SW480 (cell line): ENCODE measurements at places on chromosomes 1 and 21.

- DNase-seq, result no peak
These were observed 1.6 kb downstream of the SLC25A34 start for GRCh38 chr1:15737324-15738319.

DNA sequence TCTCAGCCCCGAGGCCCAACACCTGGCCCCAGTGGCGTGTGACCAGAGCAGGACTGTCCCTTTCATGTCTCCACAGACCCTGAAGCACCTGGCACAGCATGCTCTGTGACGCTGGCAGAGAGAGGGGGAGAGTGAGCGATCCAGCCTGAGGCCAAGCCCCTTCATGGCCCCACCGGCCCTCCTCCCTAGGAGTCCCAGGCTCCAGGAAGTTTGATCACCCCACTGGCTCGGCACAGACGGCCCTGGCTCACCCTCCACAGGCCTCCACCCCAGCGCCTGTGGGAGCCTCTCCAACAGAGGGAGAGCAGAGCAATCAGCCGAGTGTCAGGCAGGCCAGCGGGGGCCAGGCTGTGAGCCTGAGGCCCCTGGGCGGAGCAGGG, 11.0 kb downstream of the SH3BGRL3 start:
- no peak for DNase-seq

GRCh38 chr1:26574719-26575251, 45.2 kb downstream of the RPS6KA1 start:
- DNase-seq, result no peak

GRCh38 chr1:200925831-200926230, 31.1 kb downstream of the INAVA start:
- peak; percentile 16 for DNase-seq

GRCh38 chr1:20372676-20373075, 82.0 kb downstream of the VWA5B1 start:
- DNase-seq, result no peak

DNA sequence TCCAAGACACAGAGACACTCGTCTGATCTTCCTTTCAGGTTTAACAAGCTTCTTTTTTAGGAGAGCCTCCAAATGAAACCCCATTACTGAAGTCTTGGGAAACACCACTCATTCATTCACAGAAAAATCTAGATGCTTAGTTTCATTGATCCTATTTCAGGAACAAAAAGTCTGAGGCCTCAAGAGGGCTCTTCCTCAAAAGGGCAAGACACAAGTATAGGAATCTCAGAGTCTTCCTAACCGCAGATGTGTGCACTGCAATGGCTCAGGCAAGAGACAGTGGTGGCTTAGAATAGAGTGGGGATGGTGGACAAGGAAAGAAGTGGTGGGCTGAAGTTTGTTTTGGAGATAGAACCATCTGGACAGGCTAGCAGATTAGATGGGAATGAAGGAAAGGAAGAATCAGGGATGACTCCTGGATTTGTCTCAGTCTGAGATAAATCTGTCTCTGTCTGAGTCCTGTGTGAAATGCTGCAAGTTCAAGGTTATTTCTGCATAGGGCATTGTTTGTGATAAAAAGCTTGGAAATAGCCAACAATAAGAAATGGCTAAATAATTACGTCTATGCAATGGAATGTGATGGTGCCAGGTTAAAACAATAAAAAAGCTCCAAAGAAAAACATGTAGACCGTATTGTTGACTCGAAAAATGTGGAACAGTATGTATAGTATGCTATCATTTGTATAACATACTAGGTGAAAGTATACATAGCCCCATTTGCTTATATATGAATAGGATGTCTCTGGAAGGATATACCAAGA, 8.9 kb upstream of the CTSE start:
- DNase-seq, result no peak

DNA sequence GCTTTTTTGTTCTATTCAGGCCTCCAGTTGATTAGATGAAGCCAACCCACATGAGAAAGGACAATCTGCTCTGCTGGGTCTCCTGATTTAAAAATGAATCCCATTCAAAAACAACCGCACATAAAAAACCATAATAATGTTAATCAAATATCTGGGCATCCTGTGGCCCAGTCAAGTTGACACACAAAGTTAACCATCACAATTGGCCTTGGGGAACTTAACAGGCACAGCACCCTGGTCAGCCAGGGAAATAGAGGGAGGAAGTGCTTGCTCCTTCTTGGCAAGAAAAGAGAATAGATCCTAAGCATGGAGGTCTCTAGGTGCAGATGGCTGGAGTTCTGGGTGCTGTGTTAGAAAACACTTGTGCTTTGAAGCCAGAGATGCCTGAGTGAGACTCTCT, 109.6 kb upstream of the OLIG2 start:
- no peak for DNase-seq

- DNase-seq, result no peak
These were observed 181.5 kb upstream of the HMGB4 start for GRCh38 chr1:33682371-33682770.

GRCh38 chr1:227082999-227083746, 143.1 kb downstream of the COQ8A start:
- DNase-seq, result no peak
